ENCODE measurements at places on chromosomes 13 and 19. TPM values are rescaled to one million over a fixed set of nuclear protein-coding genes. Genes with fewer than 3 reads are reported as not detected.

- no peaks in the 10 kb centered on the region for H3K27me3 ChIP-seq
- no peaks in the 10 kb centered on the region for H3K4me1 ChIP-seq
- DNase-seq: no peak
- H3K27ac ChIP-seq: peak overlapping the region; percentile 39
- peaks cover 33% of the 10 kb centered on the region for H3K36me3 ChIP-seq
Observed at GRCh38 chr19:11164879-11165406, 9.4 kb upstream of the SPC24 start.

- peaks cover 26% of the 10 kb centered on the region for H3K4me1 ChIP-seq
- no peak for DNase-seq
- H3K27ac ChIP-seq: peak overlapping the region; percentile 71
- H3K27me3 ChIP-seq: no peaks in the 10 kb centered on the region
Observed at GRCh38 chr13:85266331-85266730, 532.9 kb downstream of the SLITRK6 start.

- no peaks in the 10 kb centered on the region for H3K36me3 ChIP-seq
- H3K27me3 ChIP-seq: peaks cover 48% of the 10 kb centered on the region
- peak overlapping the region; percentile 76 for H3K4me3 ChIP-seq
- DNase-seq: no peak
- peaks cover 11% of the 10 kb centered on the region for H3K4me1 ChIP-seq
- H3K27ac ChIP-seq: no peak overlapping the region
Observed at GRCh38 chr13:24161010-24161775, 673 bp downstream of the SPATA13 start.

DNA sequence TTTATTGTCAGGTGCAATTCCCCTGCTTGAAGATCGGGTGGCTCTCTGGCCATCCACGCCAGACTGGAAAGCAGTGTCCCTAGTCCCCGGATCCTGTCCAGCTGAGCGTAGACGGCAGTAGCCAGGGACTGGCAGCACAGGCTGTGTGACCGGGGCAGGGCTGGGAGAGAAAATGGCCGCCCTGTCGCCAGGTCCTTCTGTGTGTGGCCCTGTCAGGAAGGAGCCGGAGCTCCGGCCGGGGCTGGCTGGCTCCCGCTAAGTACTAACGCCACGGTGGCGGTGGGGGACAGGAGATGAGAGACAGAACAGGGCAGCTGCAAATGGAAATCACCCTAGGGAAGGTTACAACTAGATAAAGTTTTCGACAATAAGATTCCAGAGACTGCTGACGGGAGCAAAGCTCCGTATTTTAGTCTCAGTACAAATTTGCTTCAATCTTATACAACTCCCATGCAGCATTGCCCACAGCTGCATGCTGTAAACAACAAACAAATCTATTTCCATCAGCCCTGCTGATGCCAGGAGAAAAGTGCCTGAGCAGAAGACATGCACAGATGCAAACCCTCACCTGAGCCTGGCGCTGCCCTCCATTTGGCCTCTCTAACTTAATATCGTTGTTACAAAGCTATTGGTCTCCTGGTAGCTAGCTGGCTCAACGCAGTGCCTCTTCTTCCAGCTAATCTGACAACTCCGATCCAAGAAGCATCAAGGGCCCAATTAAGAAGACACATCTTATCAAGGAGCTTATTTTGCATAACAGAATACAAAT lies 253.0 kb downstream of the TSHZ3 start:
- no peak for DNase-seq
- H3K4me3 ChIP-seq: no peak overlapping the region
- peaks cover 32% of the 10 kb centered on the region for H3K4me1 ChIP-seq
- no peak overlapping the region for H3K27ac ChIP-seq
- no peaks in the 10 kb centered on the region for H3K36me3 ChIP-seq
- peaks cover 8% of the 10 kb centered on the region for H3K27me3 ChIP-seq

Gene PDS5B
- 72.6 TPM for total RNA-seq

Gene ATCAY
- total RNA-seq: not detected

Gene C2CD4C
- 7.8 TPM for total RNA-seq
